Neuronal stem cell (in vitro differentiated cells): ENCODE measurements at places on chromosomes 1 and 21.

- peak; percentile 48 for DNase-seq
These were observed 14.7 kb downstream of the GAS5 start for GRCh38 chr1:173853074-173853473.

DNA sequence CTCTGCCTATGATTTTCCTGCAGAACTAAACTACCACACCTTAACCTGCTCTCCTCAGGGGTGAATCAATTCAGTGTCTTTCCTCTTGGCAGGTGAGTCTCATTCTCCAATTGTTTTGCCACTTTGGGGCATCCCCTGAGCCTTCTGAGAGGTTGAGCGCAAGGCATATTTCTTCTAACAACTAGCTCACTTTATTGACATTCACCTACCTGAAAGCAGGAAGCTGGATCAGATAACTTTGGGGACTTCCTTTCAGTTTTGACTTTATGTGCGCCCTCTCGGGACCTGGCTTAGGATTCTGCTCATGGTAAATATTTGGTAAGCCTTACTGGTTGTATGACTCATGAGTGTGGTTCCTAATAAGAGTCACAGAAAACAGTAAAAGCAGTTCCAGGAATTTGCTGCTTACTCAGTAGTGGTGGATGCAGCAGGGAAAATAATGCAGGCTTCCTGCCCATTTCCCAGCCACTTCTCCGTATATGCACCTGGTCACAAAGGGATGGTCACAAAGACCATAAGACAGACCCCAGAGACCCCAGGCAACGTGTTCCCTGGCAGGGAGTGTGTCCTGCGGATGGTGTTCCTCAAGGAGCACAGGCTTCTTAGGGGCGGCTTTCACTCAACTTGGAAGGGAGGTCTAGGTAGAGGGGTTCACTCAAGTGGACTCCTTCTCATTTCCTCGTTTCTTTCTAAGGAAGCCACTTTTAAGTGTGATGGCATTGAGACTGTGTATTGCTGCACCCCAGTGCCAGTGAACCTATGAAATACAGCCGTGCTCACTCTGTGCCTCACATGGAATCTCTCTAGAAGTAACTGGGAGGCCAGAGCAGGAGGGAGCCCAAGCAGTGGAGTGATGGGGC, 22.0 kb upstream of the BATF3 start:
- no peak for DNase-seq

DNA sequence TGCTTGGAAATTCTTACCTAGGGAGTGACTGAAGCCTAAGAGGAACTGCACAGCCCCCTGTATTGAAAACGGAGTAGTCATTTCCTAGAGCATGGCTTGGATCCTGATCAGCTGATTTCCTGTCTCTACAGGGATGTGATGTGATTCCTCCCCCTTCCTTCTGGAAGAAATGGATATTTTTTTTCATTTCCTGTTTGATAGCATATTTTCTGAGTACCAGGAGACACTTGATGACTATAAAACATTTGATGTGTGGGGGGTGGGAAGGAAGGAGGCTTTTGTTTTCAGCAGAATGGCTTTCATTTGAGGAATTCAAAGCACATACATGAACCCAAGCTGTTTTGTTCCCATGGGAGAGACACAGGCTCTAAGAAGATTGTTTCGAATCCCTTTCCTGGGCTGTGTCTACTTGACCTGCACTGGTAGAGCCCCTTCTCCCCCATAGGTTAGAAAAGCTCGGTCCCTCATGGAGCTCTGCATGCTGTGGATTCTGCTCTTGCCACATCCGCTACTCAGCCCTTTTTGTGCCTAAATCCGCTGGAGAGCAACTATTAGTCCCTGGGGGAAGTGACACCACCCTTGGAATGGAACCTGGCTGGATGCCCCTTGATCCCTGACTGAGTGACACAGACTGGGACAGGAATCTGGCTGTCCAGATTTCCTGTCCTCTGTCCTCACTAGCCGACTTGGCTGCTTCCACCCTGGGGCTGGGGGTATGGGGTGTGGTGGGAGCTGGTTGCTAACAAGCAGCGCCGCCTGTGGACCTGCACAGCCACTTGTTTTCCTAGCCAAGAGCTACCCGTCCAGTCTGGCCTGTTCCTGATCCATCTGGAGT, 71.8 kb upstream of the MACF1 start:
- DNase-seq = peak; percentile 74

- DNase-seq = no peak
These were observed 33.6 kb upstream of the THEM4 start for GRCh38 chr1:151942882-151943281.

GRCh38 chr1:9855186-9855585, 31.4 kb upstream of the CLSTN1 start:
- DNase-seq = no peak

DNA sequence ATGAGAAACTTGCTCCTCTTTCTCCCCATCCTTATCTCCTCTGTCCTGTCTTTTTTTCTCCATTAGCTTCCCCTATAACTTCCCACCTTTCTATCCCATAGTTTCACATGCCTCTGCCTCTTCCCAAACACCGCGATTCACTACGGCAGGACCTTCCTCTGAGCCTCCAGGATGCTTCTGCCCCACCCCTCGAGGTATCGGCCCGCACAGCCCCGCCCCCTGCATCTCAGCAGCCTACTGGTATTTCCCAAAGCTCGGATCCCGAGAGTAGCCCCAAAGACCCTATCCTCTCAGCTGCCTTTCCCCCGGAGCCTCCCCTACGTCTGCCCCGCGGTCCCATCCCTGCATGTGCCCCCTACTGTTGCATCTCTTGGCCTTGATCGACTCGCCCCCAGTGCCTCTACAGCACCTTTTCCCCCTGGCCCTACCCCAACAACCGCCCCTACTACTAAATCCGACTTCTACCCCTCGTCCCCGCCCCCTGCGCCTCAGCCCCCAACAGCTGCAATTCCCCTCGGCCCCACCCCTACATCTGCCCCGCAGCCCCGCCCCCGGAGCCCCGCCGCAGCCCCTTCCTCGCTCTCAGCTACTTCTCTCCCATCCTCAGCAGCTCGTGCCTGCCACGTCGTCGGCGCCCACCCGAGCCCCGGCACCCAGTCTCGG, 512 bp downstream of the PIAS3 start:
- DNase-seq = peak; percentile 49

- DNase-seq = no peak
These were observed 2.9 kb upstream of the UBXN10 start for GRCh38 chr1:20183035-20183434.

DNA sequence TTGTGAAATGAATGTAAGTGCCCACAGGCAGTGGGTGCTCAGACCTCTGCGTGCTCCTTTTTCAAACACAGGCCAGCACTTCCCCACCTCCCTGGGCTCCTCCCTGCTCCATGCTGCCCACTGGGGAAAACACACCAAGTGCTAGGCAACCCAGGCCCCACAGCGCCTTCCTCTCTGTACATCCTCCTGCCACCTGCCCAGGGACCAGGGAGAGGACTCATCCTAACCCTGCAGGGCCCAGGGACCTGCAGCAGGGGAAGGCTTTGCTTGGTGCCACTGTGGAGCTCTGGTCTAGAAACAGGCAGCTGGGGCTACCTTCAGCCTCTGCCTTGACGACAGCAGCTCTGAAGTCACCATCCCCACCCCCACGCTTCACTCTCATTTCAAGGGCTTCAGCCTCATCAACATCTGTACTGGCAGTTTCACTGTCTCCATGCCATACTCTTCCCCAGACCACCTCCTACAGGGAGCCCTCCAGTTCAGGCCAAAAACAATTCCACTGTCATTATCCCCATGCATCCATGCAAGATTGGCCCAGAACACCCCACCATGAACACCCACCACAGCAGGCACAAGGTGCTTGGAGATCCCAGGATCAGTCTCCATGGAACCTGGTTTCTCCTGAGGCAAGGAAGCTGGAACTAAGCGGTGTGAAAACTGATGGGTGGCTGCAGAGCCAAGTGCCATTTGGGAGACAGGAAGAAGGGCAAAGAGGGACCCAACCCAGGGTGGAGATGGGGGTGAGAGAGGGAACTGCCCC, 1.1 kb downstream of the IGSF8 start:
- no peak for DNase-seq

DNA sequence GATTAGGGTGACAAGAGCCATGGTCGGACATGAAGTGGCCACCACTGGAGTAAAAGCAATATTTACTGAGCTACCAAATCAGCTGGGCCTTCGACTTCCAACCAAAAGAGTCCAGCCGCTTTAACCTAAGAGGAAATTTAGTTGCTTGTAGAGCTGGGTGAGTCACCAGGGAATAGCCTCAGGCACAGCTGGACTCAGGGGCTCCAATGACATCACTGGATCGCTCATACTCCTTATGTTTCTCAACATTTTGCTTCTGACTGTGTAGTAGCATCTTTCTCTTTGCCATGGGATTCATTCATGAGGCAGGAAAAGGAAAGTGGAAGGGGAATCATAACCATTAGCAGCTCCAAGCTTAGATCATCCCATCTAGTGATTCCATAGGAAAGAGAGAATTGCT, 664.4 kb downstream of the MATN1 start:
- DNase-seq = no peak

- no peak for DNase-seq
These were observed 26.2 kb downstream of the VPS26C start for GRCh38 chr21:37240978-37241377.

DNA sequence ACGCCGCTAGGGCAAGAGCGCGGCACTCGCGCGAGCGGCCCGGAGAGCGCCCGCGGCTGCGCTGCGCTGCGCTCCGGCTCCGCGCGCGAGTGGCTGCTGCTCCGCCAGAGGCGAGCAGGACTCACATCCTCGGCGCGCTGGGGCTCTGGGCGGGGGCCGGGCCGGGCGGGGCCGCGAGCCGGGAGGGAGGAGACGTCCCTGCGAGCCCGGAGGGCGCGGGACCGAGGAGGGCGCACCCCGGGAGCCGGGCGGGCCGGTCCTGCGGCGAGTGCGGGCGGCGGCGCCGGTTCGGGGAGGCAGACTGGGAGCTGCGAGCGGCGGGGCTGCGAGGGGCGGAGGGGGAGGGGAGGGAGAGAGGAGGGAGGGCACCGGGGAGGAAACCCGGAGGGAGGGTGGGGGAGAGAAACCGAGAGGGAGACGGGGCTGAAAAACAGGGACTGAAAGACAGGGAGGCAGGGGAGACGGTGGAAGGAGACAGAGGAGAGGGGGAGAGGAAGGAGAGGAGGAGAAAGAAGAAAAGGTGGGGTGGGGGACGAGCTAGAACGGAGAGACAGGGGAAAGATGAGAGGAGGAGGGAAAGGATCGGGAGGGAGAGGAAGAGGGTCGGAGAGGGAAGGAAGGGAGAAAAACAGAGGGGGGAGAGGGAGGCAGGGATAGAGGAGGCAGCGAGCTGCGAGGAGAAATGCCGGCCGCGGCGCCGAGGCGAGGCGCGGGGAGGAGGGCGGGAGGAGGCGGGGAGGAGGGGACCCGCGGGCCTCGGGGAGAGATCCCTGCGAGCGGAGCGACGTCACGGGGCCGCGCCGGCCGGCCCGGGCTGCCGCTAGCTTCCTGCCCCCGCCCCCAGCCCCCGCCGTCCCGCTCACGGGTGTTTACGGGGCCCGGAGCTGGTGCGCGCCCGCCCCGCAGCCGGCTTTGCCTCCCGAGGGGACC, at the start of gene CAMK2N1:
Gene CAMK2N1 (minus strand): TSS at position 684 of the 930 bp plus-strand sequence. CDS start 831 bp downstream, outside the sequence.
- DNase-seq = peak; percentile 53

- DNase-seq = no peak
These were observed 308.3 kb upstream of the AJAP1 start for GRCh38 chr1:4346131-4346530.

GRCh38 chr1:83762416-83762815, 236.5 kb downstream of the TTLL7 start:
- DNase-seq = no peak

- DNase-seq = no peak
These were observed 33.2 kb downstream of the TRAF5 start for GRCh38 chr1:211359876-211360275.

- no peak for DNase-seq
These were observed 223.0 kb downstream of the PBX1 start for GRCh38 chr1:164781972-164782371.
